ENCODE measurements at places on chromosomes 1 and 21.

DNA sequence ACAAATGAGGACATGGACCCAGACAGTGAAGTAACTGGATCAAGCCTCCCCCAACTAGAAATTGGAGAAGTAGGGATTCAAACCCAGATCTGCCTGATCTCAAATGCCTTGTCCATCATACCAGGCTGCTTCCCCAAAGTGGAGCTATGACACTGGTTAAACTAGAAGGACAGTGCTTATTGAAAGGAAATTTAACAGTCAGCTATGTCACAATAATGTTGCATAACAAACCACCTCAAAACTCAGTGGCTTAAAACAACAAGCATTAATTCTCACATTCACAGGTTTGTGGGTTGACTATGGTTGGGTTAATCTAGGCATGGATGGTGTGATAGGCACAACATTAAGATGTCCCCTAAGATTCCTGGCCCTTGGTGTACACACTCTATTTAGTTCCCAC is 107.1 kb downstream of the TAS1R2 start:
- no peak for DNase-seq

GRCh38 chr1:59295618-59296017 is 1.3 kb upstream of the FGGY start:
- no peak for DNase-seq

GRCh38 chr1:77990629-77991204 is 11.8 kb upstream of the FUBP1 start:
- DNase-seq: no peak

- no peak for DNase-seq
Observed at GRCh38 chr1:114100148-114100547, 53.5 kb downstream of the SYT6 start.
